ENCODE measurements at places on chromosomes 3 and 15.

DNA sequence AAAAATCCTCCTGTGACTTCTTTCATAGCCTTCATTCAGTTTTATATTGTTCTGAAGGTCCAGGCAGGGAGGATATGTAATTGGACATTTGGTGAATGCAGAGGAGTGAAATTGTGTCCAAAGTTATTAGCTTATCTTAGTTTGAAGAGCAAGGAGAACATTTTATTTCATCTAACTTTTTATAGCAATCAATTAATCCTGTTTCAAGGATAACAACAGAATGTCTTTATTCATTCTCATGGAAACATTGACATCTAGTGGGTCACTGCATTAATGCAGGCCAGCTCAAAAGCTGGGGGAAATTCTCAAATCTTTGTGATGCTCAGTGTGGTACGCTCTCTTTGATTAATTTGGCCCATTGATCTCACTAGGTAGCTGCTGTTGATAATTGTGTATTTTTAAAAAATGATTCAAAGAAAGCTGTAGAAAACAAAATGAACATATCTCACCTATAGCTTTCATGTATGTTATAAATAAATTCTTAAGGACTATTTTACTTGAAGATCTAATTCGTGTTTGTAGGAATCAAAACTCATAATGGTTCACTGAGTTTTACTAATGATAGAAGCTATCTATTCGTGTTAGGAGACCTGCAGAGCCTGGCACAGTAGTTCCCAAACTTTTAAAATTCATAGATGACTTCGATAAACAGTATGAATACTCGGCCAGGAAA is 150.8 kb upstream of the KCNMB2 start:
- DNase-seq, result peak; percentile 33

GRCh38 chr3:54792584-54792983 is 135.3 kb downstream of the LRTM1 start:
- no peak for DNase-seq

GRCh38 chr3:40387895-40388254 is 891 bp downstream of the ENTPD3 start:
- no peak for DNase-seq

DNA sequence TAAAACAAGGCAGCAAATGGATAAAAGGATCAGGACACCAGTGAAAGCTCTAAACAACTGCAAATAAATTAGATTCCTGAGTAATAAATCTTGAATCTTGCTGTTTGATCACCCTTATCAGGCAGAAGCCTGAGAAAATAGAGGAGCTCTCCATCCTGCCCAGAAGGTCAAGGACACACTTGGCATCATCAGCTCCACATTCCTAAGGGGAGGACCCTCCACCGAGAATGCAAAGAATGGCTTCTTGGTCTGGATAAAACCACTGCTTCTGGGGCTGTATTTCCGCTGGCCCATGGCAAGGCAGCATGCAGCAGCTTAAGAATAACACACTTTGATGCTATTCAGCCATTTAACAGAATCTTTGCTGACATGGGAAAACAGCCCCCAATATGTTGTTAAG is 108.9 kb upstream of the TSC22D2 start:
- no peak for DNase-seq

DNA sequence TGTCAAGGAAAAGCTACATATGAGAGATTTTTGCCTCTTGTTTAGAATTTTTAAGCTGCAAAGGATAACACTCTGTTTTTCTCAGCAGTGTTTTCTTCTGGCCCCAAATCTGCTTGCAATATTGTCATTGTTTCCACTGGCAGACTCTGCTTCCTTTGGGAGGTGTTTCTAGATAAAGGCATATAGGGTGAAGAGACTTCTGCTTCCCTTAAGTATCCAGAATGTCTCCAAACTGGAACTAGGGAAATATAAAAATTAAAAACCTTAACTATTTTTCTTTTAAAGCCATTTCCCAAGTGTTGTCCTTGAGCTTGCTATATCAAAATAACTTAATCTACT is 225.8 kb downstream of the CGGBP1 start:
- DNase-seq, result no peak

DNA sequence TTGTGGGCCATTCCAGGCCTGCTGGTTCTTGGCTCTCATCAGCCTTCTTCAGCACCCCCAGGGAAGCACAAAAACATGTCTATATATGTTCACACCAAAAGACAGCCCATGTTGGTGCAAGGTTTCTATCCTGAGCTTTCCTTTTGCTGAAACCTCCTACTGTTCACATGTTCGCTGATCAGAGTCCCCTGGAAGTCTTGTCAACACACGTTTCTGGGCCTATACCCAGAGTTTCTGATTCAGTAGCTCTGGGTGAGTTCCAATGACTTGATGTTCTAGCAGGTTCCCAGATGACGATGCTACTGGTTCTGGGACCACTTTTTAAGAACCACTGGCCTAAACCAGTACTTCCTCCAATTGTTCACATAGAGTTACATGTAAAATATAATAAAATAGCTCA is 46.0 kb downstream of the SUCNR1 start:
- DNase-seq, result no peak

DNA sequence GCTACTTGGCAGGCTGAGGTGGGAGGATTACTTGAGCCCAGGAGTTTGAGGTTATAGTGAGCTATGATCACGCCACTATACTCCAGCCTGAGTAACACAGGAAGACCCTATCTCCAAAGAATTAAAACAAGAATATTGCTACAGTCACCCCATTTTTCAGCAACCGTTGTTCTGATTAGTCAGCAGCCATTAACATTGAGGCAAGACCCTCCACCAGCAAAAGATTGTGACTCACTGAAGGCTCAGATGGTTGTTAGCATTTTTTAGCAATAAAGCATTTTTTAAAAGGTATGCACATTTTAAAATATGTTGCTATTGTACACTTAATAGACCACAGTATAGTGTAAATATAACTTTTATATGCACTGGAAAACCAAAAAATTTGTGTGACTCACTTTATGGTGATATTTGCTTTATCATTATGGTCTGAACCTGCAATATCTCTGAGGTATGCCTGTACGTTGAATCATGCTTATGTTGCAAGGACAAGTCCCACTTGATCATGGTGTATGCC is 492.6 kb downstream of the SQOR start:
- no peak for DNase-seq

DNA sequence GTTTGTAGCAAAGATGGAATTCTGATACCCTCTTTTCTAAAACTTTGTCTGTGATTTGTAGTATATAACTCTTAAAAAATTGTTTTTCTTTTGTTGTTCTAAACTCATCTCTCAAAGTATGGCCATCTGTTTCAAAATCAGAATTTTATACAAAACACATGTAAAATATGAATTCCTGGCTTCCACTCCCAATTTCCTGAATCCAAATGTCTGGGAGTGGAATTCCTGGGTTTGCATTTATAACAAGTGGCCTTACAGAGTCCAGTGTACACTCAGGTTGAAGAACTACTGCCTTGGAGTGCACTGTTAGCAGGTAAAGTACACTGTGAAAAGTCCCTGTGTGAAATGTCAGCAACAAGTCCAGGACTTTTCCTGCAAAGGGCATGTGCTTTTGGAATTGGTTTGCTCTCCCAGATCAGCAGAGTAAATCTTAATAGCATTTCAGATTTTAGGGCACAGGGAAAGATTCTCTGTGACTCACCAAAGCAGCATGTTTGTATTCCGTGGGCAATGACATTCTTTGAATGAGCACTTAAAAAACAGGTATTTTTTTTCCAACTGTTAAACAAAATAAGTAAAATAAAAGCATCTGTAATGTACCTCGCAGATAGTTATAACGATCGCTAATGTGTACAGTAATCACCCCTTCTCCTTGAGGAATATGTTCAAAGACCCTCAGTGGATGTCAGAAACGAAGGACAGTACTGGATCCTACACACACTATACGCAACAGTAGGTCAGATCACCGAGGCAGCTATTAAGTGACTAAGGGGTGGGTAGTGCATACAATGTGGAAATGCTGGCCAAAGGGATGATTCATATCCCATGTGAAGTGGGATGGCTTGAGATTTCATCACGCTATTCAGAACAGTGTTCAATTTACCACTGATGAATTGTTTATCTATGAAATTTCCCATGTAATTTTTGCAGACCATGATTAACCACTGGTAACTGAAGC is 2.0 kb upstream of the CLDN16 start:
- no peak for DNase-seq

- no peak for DNase-seq
Measured at GRCh38 chr15:43911235-43911781, 84.5 kb downstream of the WDR76 start.

- peak; percentile 34 for DNase-seq
Measured at GRCh38 chr3:185677146-185677829, 91.2 kb downstream of the SENP2 start.

- DNase-seq, result no peak
Measured at GRCh38 chr3:193335031-193335430, 43.5 kb downstream of the ATP13A5 start.

DNA sequence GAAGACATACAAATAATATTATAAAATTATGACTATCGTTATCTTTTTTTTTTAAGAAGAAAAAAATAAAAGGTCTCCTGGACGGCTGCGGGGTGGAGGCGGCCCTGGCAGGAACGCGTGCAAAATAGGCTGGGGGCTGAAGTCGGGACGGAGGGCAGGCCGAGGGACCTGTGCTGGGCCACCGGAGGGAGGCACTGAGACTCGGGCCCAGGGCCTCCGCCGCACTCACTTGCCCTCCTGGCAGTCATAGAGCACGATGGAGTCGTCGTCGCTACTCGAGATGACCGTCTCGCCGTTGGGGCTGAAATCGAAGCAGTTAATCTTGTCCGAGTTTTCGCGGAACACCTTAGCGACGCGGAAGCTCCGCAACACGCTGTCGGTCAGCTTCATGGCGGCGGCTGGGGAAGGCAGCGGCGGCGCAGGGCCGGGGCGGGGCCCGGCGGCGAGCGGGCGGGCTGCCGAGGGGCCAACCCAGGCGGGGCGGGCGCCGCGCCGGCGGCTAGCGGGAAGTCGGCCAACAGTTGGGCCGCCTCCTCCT is 408 bp downstream of the WDR82 start:
- DNase-seq, result peak; percentile 25

GRCh38 chr3:105274958-105275357 is 91.8 kb upstream of the ALCAM start:
- DNase-seq, result no peak

DNA sequence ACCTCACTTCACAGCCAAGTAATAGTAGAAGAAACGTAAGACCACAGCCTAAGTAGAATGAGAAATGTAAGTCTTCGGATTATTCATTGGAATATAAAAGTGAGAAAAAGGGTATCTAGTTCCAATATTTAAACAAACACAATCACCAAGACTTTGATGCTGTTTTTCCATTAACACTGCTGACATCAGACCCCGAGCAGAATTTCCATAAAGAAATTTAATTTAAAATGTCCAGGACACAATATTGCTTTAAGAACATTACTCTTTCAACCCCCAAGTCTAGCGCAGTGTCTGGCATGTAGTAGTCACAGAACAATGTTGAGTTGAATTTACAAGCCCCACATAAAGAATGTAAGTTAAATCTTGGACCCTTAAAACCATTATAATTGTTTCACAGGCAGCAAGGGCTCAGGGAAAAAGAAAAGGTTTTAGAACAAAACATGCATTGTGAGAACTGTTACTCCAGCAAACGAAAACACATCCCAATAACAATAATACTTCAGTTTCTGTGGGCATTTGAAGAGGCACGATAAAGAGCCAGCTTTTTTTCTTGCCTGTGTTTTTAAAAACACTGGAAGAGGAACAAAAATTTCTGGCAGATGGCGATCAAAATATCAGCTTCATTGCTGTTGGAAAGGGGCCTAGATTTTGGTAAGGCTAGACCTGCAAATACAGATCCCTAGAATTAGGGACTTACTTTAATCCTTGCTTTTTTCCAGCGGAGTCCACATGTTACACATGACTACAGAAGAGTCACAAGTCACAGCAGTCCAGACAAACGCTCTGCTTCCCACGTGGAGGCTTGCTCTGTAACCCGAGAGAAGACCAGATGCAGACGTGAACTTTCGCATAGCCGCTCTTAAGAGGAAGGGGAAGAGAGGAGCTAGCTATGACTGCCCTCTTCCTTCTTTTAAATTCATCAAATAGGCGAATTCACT is 77.9 kb upstream of the IGSF10 start:
- DNase-seq, result no peak

DNA sequence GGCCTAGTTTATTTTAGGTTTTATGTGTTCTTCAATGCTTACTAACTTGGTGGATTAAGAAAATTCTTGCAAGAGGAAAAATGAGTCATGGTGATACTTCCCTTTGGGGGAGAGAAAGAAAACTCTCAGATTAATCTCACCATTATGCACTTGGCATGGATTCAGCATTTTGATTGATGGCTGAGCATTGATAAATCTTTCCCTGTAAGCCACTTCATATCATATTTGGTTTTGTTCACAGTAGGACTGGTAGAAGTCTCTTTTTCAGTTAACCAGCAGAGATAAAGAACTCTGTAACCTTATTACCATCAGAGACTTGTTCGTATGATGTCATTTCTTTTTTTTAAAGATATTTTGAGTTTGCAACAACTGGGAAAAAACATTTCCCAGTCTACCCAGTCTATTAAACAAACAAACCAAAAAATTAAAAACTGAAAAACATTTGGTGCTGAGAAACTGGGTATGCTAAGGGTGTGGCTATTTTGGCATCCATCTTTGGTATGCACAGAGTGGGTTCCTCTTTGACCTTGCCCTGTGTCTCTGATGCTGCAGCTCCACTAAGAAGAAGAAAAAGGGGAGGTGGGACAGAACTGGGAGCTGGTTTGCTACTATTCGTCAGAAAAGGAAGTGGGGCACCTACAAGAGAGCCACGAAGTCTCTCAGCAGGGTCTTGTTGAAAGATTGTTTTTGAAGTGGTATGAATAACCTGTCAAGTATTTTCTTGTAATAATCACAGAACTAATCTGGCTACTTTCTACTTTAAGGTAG is 17.2 kb downstream of the TMOD3 start:
- no peak for DNase-seq

- no peak for DNase-seq
Measured at GRCh38 chr3:111765136-111765535, 93.9 kb upstream of the PHLDB2 start.

- no peak for DNase-seq
Measured at GRCh38 chr3:129614927-129615363, 8.5 kb upstream of the PLXND1 start.

DNA sequence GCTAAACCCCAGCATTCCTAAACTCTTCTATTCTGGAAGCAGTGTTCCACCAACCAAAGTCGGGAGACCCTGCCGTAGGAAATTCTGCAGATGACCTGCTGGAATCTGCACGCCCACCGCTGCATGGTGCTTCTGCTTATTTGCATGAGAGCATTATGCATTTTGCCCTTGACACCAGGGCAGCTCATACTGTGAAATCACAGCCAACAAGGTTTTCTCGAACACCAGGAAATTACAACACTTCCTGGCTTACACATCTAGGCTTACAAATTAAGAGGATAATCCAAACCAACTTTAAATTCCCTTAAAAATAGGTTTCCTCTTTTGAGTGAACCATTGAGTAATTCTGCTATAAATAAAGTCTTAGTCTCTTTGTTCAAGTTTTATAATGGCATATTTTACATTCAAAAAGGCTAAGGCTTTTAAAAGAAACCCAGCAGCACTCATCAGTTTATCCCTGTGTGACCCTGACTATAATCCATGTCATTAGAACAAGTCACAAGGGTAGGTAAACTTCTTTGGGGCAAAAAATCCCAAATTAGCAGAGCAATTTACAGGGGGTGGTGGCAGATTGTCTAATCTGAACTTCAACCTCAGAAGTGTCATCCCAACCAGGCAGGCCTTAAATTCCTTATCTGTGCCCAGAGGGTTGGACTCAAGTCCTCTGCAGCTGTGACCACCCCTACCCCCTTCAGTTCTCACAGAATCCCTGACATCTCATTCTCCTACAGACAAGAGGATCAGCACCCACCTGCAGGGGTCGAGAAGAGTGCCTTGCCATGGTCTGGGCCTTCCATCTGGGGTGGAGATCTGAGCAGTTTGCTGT is 33.5 kb upstream of the RBP1 start:
- DNase-seq, result no peak

Measured in SHP77 treated with DMSO at 0.1 percent for 48 hours (cell line).